ENCODE measurements at places on chromosomes 16 and 17.
A peak's percentile ranks its signal among the peaks of the same experiment; 100 is the strongest.

DNA sequence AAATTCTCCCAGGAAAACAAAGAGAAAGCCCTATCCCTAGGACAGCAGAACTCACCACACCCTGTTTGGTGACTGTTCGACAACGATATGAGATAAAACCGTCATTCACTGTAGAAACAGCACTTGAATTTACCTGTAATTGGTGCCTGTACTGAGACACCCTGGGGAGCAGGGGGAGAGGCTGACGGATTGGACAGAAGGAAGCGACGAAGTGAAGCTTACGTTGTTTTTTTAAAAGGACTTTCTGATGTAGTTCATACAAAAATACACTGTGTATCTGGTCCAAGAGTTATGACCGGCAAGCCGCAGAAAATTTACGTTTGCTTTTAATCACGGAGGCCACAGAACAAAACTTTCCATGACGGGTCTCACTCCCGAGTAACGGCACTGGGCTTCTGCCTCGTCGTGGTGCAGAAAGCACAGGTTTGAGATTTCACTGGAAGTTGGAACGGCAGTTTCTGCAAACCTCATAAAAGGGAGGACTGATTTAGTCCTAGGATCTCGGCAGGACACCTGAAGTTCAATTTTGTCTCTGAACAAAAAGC, 9.7 kb downstream of the NXN start:
- DNase-seq: no peak

- no peak for DNase-seq
These were observed 198.5 kb downstream of the NTN1 start for GRCh38 chr17:9219631-9220397.

DNA sequence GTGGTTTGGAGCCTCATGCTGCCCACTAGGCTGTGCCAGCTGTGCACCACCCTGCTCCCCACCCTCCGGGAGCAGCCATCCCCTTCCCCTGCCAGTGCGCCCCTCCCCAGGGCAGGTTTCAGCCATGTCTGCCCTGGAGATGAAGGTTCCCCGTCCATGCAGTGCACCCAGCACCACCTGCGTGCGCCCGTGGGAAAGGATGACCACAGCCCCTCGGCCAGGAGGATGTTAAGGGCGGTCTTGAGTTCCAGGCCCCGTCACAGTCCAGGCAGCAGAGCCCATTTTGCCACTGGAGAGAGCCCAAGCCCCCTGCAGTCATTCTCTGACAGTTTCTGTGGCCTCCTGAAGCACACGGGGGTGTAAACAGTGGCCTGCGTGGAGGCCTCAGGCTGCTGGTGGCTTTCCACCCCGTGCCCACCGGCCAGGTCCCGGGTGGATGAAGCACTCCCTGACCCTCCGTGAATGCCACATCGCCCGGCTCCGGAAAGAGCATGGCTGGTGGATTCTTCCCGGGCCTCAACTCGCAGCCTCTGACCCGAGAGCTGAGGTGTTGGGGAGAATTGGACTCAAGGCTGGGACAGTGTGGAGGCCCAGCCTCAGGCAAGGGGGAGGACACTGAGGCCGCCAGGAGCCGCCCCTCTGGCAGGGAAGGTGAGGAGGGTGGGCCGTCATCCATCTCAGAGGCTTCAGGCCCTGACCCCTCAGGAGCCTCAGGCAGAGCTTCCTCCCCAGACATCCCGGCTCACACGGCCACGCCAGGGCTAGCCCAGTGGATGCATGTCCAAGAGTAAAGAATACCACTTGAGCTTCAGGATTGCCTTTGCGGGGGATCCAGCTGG, 69.7 kb upstream of the CHMP6 start:
- DNase-seq: no peak

DNA sequence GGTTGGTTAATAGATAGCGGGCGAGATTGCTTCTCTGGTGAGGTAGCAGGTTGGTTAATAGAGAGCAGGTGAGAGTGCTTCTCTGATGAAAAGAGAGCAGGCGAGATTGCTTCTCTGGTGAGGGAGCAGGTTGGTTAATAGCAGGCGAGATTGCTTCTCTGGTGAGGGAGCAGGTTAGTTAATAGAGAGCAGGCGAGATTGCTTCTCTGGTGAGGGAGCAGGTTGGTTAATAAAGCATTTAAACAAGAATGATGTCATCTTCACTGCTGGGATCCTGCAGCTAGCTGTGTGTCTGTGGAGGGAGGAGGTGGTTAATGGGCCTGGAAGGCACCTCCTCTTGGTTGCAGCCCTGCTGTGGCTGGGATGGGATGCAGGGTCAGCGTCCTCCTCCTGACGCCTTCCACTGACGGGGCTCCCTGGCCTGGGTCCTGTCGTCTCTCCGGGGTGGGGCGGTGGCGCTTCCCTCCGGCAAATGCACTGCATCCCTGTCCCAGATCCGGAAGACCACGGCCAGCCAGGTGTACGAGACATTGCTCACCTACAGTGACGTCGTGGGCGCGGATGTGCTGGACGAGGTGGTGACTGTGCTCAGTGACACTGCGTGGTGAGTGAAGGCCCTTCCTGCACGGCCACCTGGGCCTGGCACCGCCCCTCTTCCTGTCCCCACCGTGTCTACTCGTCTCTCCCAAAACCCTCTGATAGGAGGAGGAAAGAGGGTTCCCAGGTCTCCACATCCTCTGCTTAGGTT, 99.2 kb upstream of the ZNF750 start:
- DNase-seq: no peak

GRCh38 chr17:41548844-41549595, 20.9 kb upstream of the KRT19 start:
- DNase-seq: peak; percentile 96

DNA sequence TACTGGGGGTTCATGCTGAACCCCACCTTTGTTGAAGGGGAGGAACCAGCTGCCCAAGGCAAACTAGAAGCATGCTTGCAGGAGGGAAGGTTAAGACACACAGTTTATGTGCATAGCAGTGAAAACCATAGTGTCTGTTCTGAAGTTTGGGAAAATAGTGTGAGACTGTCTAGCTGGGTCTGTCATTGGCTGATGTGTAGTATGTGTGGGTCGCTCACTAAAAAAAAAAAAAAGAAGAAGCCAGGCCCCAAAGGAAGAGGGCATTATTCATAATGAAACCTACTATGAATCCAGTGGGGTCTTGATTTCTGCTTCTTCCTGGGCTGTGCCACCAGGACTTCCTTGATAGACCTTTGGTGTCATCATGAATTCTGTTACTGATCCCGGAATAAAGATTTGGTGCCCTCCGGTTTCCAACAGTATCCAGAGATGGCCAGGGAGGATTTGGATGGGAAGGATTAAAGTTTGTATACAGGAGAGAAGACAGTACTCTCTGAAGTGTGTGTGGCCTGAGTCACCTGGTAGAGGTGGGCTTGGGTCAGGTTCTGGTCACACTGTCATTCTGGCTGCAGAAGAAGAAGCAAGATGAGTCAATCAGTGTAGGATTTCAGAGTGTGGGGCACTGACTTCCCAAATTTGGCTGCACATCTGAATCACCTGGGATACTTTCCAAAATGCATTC, 220.3 kb downstream of the PRKCA start:
- no peak for DNase-seq

GRCh38 chr16:31386157-31386984, 6.8 kb upstream of the ITGAD start:
- DNase-seq: peak; percentile 51

Measured in astrocyte of the hippocampus (primary cell).